ENCODE measurements at places on chromosomes 3 and 15.

DNA sequence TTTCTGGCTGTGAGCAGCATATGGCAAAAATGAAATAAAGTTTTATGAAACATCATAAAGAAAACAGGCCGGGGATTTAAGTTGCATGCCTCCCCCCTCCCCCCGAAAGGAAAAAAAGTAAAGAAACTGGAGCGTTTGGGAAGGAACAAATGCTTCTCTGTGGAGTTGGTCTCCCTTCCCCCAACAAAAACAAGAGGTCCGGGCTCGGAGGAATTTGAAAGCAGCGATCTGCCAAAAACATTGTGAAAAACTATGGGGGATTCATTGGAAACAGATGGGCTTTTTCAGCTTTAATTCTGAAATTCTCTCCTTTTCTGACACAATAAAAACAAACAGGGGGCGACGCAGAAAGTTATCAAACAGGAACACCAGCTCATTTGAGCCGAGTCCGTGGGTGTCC lies 17.0 kb downstream of the RGMA start:
- no peak for DNase-seq

DNA sequence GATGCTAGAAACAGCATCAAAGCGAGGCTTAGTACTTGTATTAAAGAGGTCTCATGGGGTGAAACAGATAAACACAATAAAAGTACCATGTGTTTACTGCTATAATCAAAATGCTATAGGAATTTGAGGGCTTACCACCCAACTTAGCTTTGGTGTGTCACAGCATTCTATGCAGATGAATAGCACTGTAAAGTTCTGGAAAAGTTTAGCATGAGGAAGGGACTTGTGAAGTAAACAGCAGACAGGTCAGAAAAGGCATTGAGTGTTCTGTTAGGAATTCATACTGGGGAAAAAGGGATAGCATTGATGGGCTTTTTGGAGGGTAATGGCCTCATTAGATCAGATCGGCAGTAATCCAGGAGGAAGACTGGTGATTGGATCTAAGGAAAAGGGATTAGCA lies 505.3 kb downstream of the NLGN1 start:
- DNase-seq: no peak

DNA sequence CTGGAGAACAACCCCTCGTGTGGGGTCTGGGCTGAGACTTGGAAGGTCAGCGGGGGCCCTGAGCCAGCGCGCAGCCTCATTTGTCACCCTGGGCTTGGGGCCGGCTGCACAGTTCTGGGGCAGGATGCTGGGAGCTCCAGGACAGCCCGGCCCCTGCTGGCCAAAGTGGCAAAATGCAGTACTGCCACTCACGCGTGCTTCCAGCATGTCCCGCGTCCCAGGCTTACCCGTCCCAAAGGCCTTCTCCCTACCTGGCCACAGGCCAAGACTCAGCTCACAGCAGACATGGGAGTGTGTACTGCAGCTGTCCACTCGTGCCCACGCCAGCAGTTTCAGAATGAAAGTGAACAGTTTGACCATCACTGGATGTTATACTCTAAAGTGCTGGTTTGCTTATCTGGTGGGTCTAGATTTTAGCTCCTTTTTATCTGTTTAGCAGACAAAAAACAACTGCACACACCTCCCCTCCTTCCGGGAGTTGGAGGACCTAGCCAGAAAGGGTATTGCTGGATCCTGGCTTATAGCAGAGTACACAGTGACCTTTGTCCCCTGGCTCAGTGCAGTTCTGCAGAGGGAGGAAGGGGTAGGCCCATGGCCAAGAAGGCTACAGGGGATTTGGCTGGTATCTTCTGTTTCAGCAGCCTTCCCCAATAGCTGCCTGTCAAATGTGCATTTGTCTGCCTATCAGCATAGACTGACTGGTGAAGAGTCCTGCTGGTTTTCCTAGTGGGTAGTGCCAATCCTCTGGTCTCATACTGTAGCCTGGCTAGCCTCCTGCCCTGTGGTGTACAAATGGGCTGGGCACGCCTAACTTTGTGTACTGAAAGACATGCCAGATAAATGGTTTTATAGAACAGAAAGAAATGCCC lies 23.2 kb upstream of the IP6K2 start:
- DNase-seq: peak; percentile 4

DNA sequence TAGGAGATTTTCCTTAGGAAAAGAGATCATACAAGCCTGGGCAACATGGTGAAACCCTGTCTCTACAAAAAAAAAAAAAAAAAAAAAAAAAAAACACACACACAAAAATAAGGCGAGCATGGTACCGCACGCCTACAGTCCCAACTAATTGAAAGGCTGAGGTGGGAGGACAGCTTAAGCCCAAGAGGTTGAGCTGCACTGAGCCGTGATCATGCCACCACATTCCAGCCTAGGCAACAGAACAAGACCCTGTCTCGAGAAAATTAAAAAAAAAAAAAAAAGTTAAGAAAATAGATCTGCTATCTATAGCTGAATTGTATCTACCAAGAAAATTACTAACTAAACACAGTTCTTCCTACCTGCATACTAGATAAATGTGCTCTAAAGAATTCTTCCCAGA lies 7.1 kb downstream of the MSL2 start:
- DNase-seq: no peak

DNA sequence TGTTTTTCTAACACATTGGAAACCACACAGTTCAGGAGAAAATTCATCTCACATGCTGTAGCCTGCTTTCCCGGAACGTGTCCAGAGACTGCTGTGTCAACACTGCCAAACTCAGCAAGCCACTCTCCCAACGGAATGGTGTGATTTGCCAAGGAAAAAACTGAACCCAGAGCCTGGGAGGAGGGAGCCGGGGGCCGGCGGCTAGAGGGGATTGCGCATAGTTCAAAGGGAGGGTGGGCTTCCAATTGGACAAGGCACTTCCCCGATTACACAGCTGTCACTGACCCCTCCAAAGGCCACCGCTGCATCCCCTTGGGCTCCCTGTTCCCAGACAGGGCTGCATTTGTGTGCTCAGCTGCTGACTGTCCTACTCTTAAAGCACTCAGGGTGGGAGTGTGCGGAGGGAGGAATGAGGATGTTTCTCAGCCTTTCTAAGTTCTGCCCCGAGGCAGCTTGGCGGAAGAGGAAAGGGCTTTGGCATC lies 256.2 kb downstream of the ZNF621 start:
- peak; percentile 34 for DNase-seq

DNA sequence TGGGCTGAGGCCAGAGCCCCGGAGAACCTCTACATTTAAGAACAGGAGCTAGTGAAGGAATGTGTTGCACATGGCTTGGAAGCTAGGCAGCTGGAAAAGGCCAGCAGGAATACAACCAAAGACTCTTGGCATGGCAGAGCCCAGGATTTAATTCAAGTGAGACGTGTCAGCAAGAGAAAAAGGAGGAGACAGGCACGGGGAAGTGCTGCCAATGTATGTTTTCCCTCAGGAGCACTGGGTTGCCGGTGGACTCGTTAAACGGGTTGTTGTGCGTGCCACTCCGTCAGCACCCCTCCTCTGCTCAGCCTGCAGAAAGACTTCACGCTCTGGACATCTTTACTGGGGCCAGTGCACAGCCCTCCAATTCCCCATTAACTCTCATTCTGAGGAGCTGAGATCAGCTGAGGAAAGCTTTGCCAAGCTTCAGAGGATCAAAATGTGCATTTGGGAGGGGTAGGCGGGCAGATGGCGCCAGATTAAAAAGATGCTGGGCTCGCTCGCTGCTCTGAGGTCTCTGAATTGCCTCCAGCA lies 103.7 kb downstream of the PDZRN3 start:
- DNase-seq: no peak

DNA sequence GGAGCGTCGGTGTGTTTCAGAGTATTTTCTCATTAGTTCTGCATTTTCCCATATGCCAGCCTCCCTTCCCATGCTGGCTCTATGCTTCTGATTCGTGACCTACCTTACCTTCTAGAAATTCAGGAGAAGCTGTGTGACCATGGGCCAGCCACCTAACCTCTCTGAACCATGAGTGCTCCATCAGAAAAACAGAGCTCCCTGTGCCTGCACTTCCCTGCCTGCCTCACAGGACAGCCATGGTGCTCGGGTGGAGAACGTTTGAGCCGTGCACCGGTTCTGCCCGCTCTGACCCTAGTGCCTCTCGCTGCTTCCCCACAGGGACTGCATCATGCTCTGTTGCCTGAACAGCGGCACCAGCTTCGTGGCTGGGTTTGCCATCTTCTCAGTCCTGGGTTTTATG lies 74.5 kb upstream of the SLC6A1 start:
- DNase-seq: no peak

DNA sequence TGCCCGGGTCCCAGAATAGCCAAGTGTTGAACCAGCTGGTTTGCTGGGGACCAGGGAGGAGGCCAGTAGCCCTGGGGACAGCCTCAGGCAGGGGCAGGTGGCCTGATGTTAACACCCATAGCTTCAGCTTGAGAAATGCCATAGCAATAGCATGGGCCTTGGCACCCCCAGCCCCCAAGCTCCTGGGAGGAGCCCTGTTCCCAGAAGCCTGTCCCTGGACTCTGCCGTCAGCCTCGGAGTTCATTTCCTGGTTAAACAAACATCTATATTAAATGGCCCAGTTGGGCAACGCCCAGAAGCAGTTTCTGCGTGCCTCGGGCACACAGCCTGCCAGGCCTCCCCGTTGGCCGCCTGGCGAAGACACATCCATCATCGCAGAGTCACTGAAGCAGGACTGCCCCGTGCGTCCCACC lies 58.2 kb downstream of the FGD5 start:
- no peak for DNase-seq

GRCh38 chr3:61414456-61414855 lies 146.9 kb upstream of the PTPRG start:
- DNase-seq: no peak

DNA sequence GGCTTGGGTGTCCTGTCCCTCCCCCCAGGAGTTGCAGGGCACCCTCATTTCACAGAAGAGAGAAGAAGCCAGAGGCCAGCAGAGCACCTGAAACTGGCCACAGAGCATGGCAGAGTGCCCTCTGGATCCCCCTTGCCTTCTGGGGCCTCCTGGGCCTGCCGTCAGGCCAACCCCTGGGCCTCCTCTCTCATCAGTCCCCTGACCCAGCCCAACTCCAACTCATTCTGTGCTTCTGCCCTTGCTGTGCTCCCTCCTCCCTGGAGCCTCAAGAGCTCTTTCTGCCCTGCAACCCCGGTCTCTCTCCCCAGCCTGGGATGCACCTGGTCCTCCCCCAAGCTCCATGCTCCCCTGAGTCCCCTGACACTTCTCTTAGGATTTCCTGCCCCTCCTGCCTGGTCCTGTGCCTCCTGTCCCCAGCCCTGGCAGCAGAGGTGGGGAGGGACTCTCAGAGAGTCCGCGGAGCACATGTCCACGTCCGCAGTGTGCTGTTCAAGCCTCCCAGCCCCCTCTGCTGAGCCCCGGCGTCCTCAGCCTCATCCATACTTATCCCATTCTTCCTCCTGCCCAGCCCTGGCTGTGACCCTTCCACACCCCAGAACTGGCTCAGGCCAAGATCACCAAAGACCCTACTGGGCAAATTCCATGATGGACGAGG lies 30.5 kb upstream of the CACNA2D2 start:
- DNase-seq: no peak

GRCh38 chr3:134155446-134155845 lies 95.2 kb downstream of the RYK start:
- DNase-seq: no peak

GRCh38 chr3:50873376-50874157 lies 198.8 kb downstream of the DOCK3 start:
- no peak for DNase-seq

GRCh38 chr3:119401069-119401468 lies 62.3 kb downstream of the TMEM39A start:
- no peak for DNase-seq

DNA sequence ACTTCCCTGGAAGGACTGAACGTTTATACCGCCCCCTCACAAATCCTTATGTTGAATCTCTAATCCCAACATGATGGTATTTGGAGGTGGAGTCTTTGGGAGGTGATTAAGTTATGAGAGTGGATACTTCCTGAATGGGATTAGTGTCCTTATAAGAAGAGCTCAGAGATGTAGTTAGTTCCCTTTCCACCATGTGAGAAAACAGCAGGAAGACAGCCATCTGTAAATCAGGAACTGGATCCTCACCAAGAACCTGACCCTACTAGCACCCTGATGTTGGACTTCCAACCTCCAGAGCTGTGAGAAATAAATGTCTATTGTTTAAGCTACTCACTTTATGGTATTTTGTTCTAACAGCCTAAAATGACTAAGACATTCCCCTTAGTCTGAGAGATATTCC lies 33.3 kb upstream of the SACM1L start:
- no peak for DNase-seq

- DNase-seq: no peak
These were observed 49.4 kb downstream of the MYZAP start for GRCh38 chr15:57640930-57641682.

DNA sequence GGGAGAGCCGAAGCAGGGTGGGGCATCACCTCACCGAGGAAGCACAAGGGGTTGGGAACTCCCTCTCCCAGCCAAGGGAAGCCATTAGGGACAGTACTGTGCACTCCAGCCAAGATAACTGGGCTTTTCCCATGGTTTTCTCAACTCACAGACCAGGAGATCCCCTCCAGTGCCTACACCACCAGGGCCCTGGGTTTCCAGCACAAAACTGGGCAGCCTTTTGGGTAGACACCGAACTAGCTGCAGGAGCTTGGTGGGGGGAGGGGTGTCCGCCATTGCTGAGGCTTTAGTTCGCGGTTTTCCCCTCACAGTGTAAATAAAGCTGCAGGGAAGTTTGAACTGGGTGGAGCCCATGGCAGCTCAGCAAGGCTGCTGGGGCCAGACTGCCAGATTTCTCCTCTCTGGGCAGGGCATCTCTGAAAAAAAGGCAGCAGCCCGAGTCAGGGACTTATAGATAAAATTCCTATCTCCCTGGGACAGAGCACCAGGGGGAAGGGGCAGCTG lies 129.6 kb upstream of the LMCD1 start:
- DNase-seq: no peak

DNA sequence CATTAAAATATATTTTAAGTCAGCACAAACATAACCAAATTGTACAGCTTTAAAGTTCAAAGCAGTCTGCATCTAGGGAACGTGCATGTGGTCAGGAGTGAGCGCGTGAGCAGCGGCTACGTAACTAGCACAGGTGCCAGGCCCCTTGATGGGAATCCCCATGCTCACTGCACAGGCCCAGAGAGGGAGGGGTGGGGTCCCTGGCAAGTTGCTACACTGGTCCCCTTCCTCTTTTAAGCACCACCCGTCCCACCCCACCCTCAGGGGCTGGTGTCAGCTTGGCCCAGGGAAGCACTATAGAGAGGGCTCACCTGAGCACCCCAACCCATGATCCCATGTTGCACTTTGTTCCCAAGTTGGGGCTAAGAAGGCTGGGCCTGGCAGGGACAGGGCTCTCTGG lies 835 bp upstream of the GMPPB start:
- no peak for DNase-seq

GRCh38 chr3:174596447-174596982 lies 262.6 kb upstream of the NAALADL2 start:
- DNase-seq: no peak

Measured in NCI-H345 (cell line).